ENCODE measurements at places on chromosomes 4 and X.
A peak's percentile ranks its signal among the peaks of the same experiment; 100 is the strongest.

- no peaks in the 10 kb centered on the region for H3K4me1 ChIP-seq
- no peak overlapping the region for H3K27ac ChIP-seq
- H3K27me3 ChIP-seq = no peaks in the 10 kb centered on the region
- H3K36me3 ChIP-seq = no peaks in the 10 kb centered on the region
- no peak for DNase-seq
These were observed 133.4 kb downstream of the TBC1D19 start for GRCh38 chr4:26717332-26717731.

GRCh38 chrX:65726715-65727114, 59.3 kb downstream of the MSN start:
- no peak overlapping the region for H3K4me3 ChIP-seq
- no peak for DNase-seq
- H3K4me1 ChIP-seq = peaks cover 70% of the 10 kb centered on the region
- no peaks in the 10 kb centered on the region for H3K27me3 ChIP-seq
- peak overlapping the region; percentile 94 for H3K27ac ChIP-seq

GRCh38 chr4:60745800-60746571, 454.1 kb upstream of the ADGRL3 start:
- no peaks in the 10 kb centered on the region for H3K27me3 ChIP-seq
- DNase-seq = no peak
- no peaks in the 10 kb centered on the region for H3K4me1 ChIP-seq
- H3K36me3 ChIP-seq = no peaks in the 10 kb centered on the region

DNA sequence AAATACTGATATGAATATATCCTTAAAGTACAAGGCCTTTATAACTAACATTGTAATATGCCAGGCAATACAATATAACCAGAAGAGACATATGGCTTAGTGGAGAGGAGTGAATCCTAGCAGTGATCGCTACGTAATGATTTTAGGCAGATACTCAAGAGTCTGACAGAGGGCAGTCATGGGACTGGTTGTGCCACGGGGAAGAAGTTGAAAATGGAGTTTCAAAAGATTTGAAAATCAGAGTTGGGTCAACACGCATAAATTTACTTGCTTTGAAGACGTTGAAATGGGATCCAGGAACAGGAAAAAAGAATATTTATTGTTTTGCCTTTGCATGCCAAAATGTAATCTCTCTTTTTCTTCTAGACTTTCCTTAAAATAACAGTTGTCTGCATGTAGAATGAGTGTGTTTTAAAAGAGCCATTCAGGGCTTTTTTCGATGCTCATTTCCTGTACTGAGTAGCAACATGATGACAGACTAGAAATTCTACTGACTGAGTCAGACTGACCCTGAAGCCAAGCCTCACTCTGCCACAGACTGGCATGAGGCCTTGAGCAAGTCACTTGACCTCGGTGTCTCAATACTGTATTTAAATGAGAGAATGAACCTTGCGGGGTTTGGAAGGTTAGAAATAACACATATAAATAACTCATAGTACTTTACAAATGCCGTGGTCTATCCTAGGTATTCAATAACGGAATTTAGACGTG, 8.1 kb upstream of the SMS start:
- peak; percentile 30 for DNase-seq

- H3K4me1 ChIP-seq = no peaks in the 10 kb centered on the region
- no peak overlapping the region for H3K4me3 ChIP-seq
- H3K36me3 ChIP-seq = no peaks in the 10 kb centered on the region
- H3K27ac ChIP-seq = no peak overlapping the region
- no peak for DNase-seq
These were observed 1491.2 kb downstream of the STIM2 start for GRCh38 chr4:28351826-28352225.

GRCh38 chr4:2768124-2768523, 12.0 kb upstream of the TNIP2 start:
- no peak overlapping the region for H3K27ac ChIP-seq
- peaks cover 11% of the 10 kb centered on the region for H3K4me1 ChIP-seq
- DNase-seq = no peak
- no peak overlapping the region for H3K4me3 ChIP-seq
- H3K27me3 ChIP-seq = no peaks in the 10 kb centered on the region

DNA sequence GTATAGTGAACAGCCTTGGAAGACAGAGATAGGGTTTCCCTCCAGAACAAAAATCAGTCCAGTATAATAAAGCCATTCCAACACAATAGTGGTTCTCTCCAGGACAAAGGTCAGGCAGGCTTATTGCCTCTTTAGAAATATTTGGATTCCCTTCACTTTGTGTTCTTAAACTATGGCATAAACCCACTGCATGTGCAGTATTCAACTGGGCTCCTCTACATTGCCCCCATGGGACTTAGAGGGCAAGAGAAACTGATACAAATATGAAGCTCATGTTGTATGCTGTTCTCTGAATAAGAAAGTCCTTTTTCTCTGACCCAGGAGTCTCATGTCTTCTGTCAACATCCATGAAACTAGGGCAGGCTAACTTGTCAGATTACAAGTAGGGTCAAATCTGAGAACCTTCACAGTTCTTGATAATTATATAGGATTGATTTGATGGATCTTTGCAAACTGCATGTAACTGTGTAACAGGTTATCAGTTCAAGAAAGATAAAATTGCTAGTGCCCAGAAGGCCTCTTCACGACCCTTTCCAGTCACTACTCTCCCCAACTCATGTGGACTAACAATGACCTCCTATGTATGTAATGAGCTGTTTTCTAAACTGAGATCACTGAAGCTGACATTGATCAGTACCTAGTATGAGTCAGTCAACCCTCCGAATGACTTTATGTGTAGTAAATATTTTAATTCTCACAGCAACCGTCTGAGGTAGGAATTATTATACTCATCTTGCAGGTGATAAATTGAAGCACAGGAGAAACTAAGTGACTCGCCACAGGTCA, 31.9 kb upstream of the FAM9C start:
- H3K27me3 ChIP-seq = peaks cover 53% of the 10 kb centered on the region
- DNase-seq = no peak
- peaks cover 71% of the 10 kb centered on the region for H3K4me1 ChIP-seq
- no peaks in the 10 kb centered on the region for H3K36me3 ChIP-seq
- peak overlapping the region; percentile 44 for H3K4me3 ChIP-seq

GRCh38 chr4:6527683-6528595, 47.0 kb upstream of the MAN2B2 start:
- no peaks in the 10 kb centered on the region for H3K4me1 ChIP-seq
- H3K4me3 ChIP-seq = no peak overlapping the region
- no peaks in the 10 kb centered on the region for H3K27me3 ChIP-seq

DNA sequence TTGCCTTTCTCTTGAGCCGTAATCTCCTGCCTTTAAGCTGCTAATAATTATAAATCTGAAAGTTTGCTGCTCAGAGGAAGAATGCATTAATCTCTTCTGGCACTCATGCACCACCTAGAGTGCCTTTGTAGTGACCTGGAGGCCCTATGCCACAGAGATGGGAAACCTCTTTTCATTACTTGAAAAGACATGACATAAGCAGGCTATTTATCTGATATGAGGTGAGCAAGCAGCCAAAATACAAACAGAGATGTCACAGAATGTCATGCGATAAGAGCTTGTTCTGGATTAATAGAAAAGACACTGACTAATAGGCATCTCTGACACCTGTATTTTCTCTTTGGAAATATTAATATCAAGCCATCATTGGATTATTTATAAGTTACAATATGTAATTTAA, 42.3 kb downstream of the GABRB1 start:
- H3K4me3 ChIP-seq = no peak overlapping the region
- peaks cover 10% of the 10 kb centered on the region for H3K4me1 ChIP-seq
- no peaks in the 10 kb centered on the region for H3K36me3 ChIP-seq
- no peak overlapping the region for H3K27ac ChIP-seq
- DNase-seq = no peak

- DNase-seq = no peak
- no peaks in the 10 kb centered on the region for H3K4me1 ChIP-seq
- H3K36me3 ChIP-seq = no peaks in the 10 kb centered on the region
- no peak overlapping the region for H3K27ac ChIP-seq
- no peak overlapping the region for H3K4me3 ChIP-seq
- H3K27me3 ChIP-seq = peaks cover under 1% of the 10 kb centered on the region
These were observed 76.5 kb downstream of the APBB2 start for GRCh38 chr4:41137879-41138278.

DNA sequence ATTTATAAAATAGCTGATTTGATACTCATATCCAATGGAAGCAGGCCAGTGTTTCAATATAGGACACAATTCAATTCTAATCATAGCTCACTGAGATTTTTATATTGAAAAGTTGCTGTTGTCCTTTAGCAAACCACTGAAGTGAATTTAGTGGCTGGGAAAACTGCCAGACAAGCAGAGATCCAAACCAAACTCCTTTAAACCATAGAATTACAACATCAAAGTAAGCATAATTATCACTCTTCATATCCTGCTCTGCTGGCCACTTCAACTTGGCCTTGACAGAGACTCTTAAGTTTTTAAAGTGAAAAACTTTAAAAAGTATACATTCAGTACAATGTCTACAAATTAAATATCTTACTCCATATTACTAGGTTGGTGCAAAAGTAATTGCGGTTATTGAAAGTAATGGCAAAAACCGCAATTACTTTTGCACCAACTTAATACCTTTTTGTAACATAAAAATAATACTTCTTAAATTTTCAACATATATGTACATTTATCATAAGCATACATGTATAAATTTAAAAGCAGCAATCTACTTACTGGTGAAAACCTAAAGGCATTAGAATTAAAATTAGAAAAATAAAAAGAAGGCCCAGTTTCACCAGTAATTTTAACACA, 433.0 kb downstream of the PCDH10 start:
- no peaks in the 10 kb centered on the region for H3K36me3 ChIP-seq
- no peaks in the 10 kb centered on the region for H3K27me3 ChIP-seq
- no peaks in the 10 kb centered on the region for H3K4me1 ChIP-seq
- H3K4me3 ChIP-seq = no peak overlapping the region
- DNase-seq = no peak

DNA sequence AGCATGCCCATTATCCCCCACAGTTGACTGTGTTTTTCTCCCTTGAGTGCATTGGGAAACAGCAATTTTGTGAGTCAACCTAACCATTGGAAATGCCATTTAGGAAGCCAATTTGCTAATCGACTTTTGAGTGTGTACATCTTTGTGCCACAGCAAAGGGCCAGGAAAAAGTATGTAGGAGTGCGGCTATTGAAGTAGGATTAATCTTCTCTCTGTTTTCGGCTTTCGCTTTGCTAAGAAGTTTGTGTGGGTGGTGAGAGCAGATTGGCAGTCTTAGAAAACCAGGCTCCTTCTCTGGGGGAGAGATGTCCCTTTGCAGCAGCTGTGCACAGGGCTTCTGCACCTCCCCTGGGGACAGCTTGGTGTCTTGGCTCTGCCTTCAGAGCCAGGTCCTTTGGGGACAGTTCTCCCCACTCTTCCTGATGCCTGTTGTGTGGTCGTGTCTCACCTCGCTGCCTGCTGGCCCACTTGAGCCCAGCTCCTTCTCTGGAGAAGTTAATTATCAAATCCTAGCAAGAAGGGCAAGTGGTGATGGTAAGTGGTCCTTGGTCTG, 74.5 kb downstream of the GEMIN8 start:
- H3K27me3 ChIP-seq = peaks cover 65% of the 10 kb centered on the region
- H3K4me1 ChIP-seq = peaks cover 6% of the 10 kb centered on the region
- H3K36me3 ChIP-seq = peaks cover 5% of the 10 kb centered on the region
- no peak overlapping the region for H3K4me3 ChIP-seq

DNA sequence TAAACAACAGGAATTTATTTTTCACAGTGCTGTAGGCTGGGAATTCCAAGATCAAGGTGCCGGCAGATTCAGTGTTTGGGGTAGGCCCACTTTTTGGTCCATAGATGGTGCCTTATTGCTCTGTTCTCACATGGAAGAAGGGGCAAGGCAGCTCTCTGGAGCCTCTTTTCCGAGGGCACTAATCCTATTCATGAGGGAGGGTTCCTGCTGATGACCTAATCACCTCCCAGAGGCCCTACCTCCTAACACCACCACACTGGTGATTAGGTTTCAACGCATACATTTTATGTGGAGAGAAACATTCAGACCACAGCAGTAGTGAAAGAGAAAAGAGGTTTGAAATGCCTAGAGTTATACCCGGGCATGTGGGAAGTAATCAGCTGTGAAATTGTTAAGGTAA, 1.4 kb upstream of the POLA1 start:
- no peaks in the 10 kb centered on the region for H3K36me3 ChIP-seq
- peaks cover 19% of the 10 kb centered on the region for H3K27me3 ChIP-seq
- H3K4me3 ChIP-seq = peak overlapping the region; percentile 82
- H3K27ac ChIP-seq = no peak overlapping the region
- H3K4me1 ChIP-seq = peaks cover 18% of the 10 kb centered on the region

DNA sequence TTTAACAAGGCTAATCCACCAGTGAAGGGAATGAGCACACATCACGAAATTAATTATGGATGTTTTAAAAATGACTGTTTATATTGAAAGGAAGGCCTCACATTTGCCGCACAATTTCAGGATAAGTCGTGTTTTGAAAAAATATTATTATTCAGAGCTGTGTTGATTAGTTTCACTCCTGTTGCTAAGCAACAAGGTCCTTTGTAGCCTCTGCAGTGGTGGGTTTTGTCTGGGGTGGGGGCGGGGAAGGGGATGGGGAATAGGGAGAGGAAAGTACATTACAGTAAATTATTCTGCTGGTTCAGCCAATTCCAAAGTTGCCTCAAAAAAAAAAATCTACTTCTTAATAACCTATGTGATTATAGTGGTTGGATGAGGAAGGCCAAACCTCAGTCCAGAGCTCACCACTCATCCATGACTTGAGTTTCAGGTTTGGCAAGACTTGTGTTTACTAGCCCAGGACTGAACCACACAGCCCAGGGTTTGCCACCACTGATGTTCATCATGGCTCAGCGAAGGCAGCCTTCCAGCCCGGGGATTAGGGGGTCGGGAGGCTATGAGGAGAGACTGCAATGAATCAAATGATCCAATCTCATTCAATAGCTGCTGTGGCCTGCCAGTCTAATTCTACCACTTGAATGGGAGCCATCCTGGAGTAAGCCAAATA, 162.5 kb upstream of the ATP6AP2 start:
- no peak overlapping the region for H3K27ac ChIP-seq
- no peak for DNase-seq
- H3K4me3 ChIP-seq = no peak overlapping the region
- H3K27me3 ChIP-seq = peaks cover 21% of the 10 kb centered on the region
- no peaks in the 10 kb centered on the region for H3K36me3 ChIP-seq

DNA sequence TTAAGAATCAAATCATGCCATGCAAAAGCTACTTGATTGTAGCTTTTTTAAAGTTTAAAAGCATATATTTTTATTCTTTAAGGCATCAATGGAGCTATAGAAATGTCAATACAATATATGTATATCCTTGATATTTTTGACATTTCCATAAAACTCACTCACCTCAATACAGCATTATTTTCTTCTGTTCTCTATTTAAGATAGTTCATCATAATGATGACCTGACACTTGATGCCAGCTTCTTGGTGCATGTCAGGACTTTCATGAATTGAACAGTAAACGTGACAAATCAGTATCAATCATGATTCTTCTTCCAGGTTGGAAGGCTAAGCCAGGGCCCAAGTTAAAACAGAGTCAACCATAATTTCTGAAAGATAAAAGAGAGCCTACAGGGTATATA, 33.6 kb upstream of the ATP8A1 start:
- no peak overlapping the region for H3K4me3 ChIP-seq
- no peak for DNase-seq
- H3K4me1 ChIP-seq = no peaks in the 10 kb centered on the region
- no peaks in the 10 kb centered on the region for H3K36me3 ChIP-seq
- no peak overlapping the region for H3K27ac ChIP-seq
